ENCODE measurements at places on chromosomes 3 and 15.

DNA sequence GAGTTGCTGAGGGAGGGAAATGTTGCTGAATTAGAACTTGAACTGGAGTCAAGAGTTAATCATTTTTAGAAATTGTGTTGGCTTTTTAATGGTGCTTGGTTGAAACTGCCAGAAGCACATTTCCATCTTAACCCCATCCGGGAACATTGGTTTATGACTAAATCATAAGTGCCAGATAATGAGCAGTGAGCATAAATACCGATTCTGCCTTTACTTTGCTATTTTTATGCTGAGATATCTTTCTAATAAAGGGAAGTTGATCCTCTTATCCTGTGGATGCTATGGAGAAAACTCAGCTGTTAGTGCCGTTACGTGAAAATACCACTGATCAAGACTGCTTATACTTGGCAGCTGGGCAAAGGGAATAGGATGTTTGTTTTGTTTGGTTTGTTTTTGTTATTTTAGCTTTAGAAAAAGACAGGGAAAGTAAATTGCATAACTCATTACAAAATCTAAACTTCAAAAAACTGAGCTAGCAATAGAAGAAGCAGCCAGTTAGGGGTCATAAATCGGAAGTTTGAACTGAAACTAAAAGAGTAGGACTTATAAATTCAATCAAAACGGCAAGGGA is 813.1 kb downstream of the NAALADL2 start:
- no peak for DNase-seq

- no peak for DNase-seq
Observed at GRCh38 chr3:104460477-104461406, 906.0 kb upstream of the ALCAM start.

DNA sequence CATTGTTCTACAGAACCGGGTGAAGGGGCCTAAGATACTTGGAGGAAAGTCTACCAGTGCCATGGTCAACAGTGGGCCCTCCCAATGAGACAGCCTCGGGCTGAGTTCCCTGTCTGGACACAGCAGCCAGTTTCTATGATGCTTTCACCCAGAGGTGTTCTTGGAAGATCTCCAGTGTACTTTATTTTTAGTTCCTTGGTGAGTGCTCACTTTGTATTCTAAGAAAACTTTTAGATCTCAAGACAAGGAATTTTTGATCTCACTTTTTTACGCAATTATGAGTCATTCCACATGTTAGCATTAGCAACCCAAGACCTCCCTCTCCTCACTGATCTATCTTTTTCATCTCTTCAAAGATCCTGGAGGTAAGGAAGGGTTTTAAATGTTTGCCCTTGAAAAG is 287.7 kb downstream of the RORA start:
- no peak for DNase-seq

DNA sequence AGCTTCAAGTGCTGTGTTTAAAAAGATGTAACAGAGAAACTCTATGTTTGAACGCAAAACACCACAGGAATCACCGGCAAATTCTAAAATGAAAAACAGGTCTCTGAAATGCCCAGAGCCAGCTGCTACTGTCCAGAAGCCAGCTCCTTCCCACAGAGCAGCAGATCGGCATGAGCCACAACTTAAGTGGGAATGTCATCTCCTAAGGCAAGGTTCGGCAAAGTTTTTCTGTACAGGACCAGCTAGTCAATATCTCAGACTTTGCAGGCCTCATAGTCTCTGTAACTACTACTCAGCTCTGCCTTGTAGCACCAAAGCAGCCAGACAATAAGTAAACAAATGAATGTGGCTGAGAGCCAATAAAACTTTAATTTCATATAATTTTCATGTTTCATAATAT is 4.9 kb downstream of the PLOD2 start:
- DNase-seq = no peak

GRCh38 chr3:115254492-115255196 is 107.6 kb upstream of the ZBTB20 start:
- no peak for DNase-seq

- DNase-seq = no peak
Observed at GRCh38 chr3:150022381-150023238, 51.9 kb upstream of the PFN2 start.

DNA sequence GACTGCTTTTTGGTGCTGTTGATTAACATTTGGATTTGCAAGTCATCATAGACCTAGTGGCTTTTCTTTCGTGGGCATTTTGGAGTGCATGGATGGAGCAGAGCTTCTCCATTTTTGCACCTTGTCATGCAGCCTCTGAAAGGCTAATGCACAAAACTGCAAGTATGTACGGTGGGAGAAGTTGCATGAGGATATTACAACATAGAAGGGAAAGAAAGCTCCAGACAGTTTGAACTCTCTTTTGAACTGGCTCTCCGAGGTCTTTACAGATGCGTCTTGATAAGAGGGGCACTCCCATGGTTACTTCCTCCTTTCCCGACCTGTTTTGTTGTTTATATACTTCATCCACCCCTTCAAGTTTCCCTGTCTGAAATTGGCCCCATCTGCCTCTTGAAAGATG is 147.1 kb upstream of the GBE1 start:
- DNase-seq = no peak

GRCh38 chr15:25933456-25934158 is 70.5 kb upstream of the ATP10A start:
- peak; percentile 41 for DNase-seq

DNA sequence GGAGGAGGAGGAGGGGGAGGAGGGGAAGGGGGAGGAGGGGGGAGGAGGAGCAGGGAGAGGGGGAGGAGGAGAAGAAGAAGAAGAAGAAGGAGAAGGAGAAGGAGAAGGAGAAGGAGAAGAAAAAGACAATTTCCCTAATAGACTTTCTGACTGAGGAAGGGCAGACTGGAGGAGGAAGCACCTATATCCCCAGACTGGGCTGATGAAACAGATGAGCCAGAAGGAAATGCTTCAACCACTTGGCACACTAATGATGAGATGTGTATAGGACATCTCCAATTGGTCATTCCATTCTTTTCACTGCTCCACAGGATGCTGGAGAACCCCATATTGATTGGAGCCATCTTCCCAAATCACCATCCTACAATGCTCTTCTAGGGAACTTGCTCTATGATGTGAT is 69.9 kb downstream of the LYZL4 start:
- no peak for DNase-seq

DNA sequence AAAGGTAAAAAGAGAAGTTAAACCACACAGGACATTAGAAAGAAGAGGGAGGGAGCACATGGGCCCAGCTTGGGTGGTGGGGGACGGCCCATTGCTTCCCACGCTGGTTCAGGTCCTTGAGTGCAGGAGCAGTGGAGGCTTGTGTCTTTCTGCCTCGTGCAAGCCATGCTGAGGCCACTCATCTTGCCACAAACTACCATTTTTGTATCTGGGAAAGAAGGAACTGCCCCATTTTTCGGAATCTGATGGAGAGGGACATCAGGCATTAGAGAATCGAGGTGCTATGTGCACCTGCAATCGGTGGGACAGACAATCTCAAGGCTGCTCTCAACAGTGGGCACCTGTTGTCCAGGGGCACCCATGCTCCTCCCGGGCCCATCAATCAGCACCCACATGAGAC is 234.5 kb downstream of the KLF13 start:
- no peak for DNase-seq

DNA sequence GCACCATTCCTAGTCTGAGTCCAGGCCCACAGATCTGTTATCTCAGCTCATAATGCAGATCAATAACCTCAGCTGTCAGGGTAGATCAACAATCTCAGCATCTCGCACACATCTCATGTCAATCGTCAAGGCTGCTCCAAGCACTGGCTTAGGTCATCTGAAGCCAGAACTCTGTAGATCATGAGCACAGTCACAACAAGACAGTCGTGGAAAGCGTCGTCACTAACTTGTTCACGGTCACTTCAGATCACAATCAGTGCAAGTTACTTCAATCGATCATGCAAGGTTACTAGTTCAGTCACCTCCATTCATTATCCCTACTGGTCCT is 71.8 kb downstream of the RBPMS2 start:
- DNase-seq = no peak

- no peak for DNase-seq
Observed at GRCh38 chr3:55521738-55522421, 34.8 kb upstream of the WNT5A start.

DNA sequence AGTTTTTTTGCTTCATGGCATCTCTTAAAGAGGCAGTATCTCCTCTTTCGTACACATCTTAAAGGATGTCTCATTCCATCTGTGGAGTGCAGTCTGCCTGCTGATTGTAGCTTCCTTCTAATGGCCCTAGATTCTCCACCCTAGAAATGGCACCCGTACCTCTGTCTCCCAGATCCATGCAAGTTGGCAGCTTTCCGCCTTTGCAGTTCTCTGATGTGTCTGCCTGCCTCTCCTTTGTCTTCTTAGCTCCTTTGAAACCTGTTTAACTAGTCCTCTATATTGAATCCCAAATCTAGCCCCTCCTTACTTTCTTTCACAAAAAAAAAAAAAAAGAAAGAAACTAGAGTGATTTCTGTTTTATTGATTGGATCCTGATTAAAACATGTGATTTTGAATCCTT is 1025.0 kb downstream of the ZPLD1 start:
- no peak for DNase-seq

- DNase-seq = no peak
Observed at GRCh38 chr3:58288011-58288728, 17.9 kb upstream of the RPP14 start.

GRCh38 chr3:78116874-78117273 is 1077.0 kb downstream of the ROBO2 start:
- no peak for DNase-seq

- DNase-seq = no peak
Observed at GRCh38 chr3:130773366-130773765, 26.7 kb upstream of the PIK3R4 start.

DNA sequence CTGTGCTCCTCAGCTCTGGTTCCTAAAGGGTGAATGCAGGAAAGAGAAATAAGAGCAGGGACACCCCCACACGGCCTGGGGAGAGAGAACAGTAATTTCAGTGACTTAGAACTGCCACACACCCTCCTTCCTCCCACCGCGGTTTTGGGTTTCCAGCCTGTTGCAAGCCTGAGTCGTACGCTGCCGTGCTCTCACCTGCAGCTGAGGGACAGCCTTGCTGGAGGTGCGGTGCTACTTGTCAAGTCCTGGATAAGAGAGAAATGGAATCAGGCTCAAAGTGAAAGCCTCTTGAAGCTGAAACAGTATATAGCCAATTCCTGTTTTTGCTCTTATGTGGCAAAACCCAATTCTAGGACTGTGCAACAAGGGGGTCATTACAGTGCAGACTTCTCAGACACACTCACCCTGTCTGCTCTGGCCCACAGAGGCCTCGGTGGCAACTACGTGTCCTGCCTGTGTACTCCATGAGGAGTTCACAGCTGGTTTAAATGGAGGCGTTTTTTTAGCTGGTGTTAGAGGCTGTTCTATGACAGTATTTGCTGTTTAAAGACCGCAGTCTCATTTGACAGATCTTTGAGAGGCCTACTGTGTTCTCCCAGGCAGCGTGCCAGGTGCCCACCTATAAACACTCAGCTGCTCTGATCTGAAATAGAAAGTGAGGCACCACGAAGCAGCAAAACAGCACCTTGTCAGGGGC is 42.9 kb downstream of the TBC1D2B start:
- peak; percentile 84 for DNase-seq

- DNase-seq = no peak
Observed at GRCh38 chr3:59320080-59320479, 270.3 kb upstream of the CFAP20DC start.

All from stimulated activated CD4-positive, alpha-beta T cell treated with anti-CD3 and anti-CD28 coated beads, TNF-alpha, amount 100 ng/mL, for 24 hours (primary cell).